ENCODE measurements at places on chromosomes 7 and 10. TPM values are rescaled to one million over a fixed set of nuclear protein-coding genes. Genes with fewer than 3 reads are reported as not detected.

SPDYE1 gene
- total RNA-seq = not detected

OR2A1 gene
- total RNA-seq = 0.44 TPM

UCN3 gene
- not detected for total RNA-seq

SYT15 gene
- total RNA-seq = 2.5 TPM

PYROXD2 gene
- 5.9 TPM for total RNA-seq

AVPI1 gene
- 14.2 TPM for total RNA-seq

ADRA2A gene
- total RNA-seq = 4.9 TPM

HTRA1 gene
- 172 TPM for total RNA-seq

LIPF gene
- not detected for total RNA-seq

HPSE2 gene
- total RNA-seq = 0.33 TPM

FGFR2 gene
- 77.5 TPM for total RNA-seq

DRGX gene
- 1.3 TPM for total RNA-seq

ZNF117 gene
- 52.7 TPM for total RNA-seq

KLHL7 gene
- total RNA-seq = 119 TPM

HMX3 gene
- 1.1 TPM for total RNA-seq

POM121L12 gene
- not detected for total RNA-seq

TMEM236 gene
- total RNA-seq = 0.44 TPM

HGF gene
- total RNA-seq = 10.9 TPM

ZNF804B gene
- 6.3 TPM for total RNA-seq

GRM3 gene
- total RNA-seq = 7.2 TPM

TMEM229A gene
- total RNA-seq = 1.9 TPM

CEP55 gene
- total RNA-seq = 7.3 TPM

KIF5B gene
- total RNA-seq = 143 TPM

UPK3B gene
- 0.99 TPM for total RNA-seq

NPFFR1 gene
- total RNA-seq = 9.1 TPM

ZNF25 gene
- total RNA-seq = 34.6 TPM

ACBD7 gene
- 9.8 TPM for total RNA-seq

PAX4 gene
- total RNA-seq = not detected

SUN3 gene
- total RNA-seq = not detected

Data from camera-type eye (tissue), 1 donor.